Activated naive CD8-positive, alpha-beta T cell treated with anti-CD3 and anti-CD28 coated beads, Interleukin-2, amount 50 U/mL, for 16 hours (primary cell): ENCODE measurements at places on chromosomes 16 and 17.

DNA sequence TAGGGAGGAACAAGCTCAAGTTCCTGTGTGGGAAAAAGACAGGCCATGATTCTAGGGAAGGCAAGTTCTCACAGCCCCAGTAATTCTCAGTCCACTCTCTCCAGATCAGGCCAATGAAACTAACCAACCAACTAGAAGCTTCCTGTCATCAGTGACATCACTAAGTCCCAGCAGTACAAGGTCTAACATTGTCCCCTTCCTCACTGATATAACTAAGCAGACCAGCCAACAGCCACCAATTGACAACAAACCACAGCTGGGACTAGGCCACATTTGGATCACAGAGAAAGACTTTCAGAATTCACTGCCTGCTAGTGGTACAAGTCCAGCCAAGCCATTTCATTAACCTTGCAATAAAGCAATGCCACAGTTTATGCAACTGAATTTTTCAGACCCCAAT is 94.0 kb downstream of the CACNG1 start:
- no peak for DNase-seq

DNA sequence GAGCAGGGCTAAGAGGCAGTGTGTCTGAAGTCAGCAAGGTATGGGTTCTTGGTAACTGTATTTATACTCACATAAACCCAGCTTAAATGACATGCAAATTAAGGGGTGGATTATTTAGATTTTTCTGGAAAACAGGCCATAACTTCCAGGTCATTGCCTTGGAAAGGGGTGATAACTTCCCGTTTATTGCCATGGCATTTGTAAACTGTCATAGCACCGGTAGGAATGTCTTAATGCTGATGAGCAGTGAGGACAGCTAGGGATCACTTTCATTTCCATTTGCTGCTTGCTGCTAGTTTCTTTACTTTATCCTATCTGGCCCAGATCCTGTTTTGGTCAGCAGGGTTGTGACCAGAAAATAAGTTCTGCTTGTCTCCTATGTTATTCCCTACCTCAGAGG is 1336.7 kb downstream of the CDH11 start:
- DNase-seq = no peak

DNA sequence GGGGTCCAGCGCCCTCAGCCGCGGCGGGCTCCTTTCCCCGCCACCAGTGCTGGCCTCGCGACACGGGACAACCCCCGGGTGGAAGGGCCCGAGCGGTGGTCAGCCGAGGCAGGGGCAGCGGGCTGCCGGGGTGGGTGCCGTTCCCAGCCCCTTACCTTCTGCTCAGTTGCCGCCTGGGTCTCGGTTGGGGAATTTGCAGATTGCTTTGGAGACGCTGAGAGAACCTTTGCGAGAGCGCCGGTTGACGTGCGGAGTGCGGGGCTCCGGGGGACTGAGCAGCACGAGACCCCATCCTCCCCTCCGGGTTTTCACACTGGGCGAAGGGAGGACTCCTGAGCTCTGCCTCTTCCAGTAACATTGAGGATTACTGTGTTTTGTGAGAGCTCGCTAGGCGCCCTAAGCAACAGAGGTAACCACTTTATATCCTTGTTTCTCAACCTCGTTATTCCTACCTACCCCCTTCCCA is 381 bp downstream of the CTNS start:
- DNase-seq = no peak

- DNase-seq = no peak
These were observed 13.3 kb downstream of the MPRIP start for GRCh38 chr17:17055286-17056155.

GRCh38 chr16:79064256-79064972 is 536.1 kb downstream of the MAF start:
- DNase-seq = no peak

DNA sequence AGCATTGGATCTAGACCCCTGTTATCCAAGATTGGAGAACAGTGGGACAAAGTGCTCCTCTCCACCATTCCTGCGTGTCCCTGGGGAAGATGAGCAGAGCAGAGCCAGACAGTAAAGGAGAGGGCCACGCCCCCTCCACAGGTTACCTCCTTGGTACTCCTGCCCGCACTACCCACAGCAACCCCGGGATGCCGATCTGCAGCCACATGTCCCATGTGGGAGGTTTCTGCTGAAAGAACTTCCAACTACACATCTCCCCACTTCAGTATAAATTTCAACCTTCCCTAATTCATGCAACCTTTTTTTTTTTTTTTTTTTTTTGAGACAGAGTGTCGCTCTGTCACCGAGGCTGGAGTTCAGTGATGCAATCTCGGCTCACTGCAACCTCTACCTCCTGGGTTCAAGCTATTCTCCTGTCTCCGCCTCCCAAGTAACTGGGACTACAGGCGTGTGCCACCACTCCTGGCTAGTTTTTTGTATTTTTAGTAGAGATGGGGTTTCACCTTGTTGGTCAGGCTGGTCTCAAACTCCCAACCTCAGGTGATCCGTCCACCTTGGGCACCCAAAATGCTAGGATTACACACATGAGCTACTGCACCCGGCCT is 2.3 kb downstream of the RAB37 start:
- DNase-seq = no peak

DNA sequence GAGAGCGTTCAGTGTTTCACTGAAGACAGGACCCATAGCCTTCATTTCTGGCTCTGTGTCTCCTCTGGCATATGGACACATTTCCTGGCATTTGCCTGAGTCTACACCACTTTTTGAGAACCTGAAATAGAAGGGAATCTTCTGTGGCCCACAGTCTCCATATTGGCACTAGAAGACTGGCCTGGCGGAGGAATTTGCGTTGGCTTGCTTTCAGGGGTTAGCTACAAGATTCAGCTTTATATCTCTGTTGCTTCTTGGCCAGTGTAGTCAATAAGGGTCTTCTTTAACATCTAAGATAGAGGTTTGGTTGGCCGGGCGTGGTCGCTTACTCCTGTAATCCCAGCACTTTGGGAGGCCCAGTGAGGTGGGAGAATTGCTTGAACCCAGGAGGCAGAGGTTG is 12.8 kb upstream of the CLEC18C start:
- no peak for DNase-seq

DNA sequence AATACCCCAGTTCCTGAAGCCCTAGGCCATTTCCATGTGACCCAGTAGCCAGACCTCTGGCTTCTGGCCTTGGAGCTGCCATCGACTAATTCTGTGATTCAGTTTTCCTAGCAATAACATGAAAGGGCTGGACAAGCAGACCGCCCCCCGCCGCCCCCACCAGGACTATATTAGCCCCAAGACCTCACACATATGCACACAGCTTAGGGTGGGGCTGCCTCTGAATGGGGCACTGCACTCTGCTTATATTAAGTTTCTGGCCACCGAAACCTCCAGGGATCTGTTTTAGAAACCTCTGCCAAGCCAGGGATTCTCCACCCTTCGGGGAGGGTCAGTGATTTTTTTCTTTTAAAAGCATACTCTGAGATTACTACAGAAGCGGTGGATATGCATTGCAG is 2.3 kb downstream of the RAB11FIP4 start:
- DNase-seq = no peak

- DNase-seq = no peak
These were observed 281.4 kb downstream of the BCAS3 start for GRCh38 chr17:60959011-60959410.

GRCh38 chr16:87657621-87658192 is 55.4 kb downstream of the JPH3 start:
- no peak for DNase-seq

DNA sequence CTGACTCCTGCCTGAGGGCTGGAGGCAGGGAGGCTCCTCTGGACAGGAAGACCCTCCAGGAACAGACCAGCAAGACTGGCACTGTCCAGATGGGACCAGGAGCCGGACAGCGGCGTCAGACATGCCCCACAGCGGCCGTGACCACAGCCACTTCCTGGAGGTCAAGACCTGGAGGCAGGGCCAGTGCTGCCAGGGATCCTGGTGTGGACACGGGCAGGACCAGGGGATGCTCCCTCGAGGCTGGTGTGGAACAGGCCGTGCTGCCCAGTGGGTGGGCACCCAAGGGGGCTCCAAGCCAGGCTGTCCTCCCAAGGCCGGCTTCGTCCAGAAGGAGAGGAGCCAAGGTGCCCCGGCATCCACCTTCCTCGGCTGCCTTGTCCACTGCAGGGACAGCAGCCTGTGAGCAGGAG is 4.5 kb upstream of the CCDC57 start:
- DNase-seq = no peak

GRCh38 chr17:36827081-36827480 is 110.2 kb upstream of the LHX1 start:
- no peak for DNase-seq

DNA sequence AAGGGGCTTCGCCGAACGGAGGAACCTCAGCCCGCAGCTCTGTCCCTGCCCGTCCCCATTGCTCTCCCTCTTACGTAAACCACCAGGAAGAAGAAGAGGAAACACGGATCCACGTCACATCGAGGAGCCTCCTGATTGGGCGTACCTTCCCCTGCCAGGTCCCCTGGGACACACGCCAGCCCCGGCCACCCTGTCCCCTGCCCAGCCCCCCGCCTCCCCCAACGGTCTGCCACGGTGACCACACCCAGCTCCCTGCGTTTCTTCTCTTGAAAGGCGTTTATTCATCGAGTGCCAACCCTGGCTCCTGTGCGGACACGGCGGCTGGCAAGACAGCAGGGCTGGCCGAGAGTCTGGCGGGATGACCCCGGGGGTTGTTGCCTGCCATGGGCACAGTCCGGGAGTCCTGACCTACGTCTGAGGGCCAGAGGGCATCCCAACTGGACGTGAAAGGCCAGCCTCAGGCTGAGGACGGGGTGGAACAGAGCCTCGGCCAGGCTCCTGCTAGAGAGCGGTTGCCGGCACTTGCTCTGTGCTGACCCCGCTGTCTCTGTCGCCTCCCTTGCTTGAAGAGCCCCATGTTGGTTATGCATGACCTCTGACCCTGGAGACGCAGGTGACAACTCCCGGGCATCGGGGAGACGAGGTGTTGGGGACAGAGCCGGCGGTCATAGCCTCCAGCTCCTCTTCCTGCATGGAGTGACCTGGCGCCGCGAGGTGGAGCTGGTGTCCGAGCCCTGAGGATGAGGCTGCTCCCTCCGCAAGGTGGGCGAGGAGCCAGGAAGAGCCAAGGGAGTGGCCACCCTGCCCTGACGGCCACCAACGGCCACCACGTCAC is 40.5 kb upstream of the ACSF3 start:
- DNase-seq = no peak

GRCh38 chr17:75818326-75818885 is 25.8 kb downstream of the UNC13D start:
- DNase-seq = no peak

DNA sequence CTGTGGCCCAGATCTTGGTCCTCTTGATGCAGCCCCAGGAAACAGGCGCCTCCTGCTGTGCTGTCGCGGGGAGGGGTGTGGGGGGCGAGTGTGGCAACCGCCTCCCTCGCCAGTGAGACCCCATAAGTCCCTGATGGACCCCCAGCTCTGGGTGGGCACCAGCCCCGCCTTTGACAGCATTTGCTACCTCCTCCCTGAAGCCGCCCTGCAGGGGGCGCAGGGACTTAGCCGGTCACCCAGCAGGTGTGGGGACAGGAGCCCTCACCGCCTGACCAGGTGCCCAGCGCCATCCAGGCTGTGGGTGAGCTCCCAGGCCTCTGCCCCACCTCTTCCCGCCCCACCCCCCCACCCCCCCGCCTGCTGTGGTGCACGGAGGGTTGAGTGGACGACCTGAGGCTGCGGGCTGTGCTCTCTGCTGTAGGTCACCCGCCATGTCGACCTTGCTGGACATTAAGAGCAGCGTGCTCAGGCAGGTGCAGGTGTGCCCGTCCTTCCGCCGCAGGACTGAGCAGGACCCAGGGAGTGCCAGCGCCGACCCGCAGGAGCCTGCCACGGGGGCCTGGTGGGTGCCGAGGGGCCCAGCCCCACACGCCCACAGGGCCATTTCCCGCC is 4.8 kb downstream of the BAIAP3 start:
- no peak for DNase-seq

DNA sequence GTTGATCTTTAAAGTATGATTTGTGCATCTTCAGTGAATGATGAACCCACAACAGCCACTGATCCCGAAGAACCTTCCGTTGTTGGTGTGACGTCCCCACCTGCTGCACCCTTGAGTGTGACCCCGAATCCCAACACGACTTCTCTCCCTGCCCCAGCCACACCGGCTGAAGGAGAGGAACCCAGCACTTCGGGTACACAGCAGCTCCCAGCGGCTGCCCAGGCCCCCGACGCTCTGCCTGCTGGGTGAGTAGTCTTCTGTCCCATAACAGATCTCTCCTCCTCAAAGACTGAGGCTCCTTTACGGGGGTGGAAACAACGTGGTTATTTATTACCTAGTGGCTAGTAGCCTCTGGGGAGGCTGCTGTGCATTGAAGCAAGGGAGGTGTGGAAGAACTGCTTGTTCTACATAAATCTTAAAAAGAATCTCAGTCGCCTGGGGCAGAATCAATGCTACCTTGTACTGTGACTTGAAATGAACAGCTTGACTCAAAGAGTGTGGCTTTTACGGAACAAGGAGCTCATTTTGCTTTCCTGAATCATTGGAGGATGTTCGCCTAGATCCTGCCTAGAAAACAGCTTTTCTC is 63.0 kb upstream of the CLEC18A start:
- DNase-seq = no peak

- DNase-seq = no peak
These were observed 543 bp downstream of the TXNDC11 start for GRCh38 chr16:11742093-11742535.

- no peak for DNase-seq
These were observed 334.8 kb downstream of the SNX29 start for GRCh38 chr16:12311309-12311708.

GRCh38 chr16:57809276-57810196 is 7.2 kb upstream of the KIFC3 start:
- no peak for DNase-seq

GRCh38 chr16:83666449-83666848 is 141.3 kb upstream of the HSBP1 start:
- DNase-seq = no peak

- DNase-seq = no peak
These were observed 8.3 kb upstream of the ZNF750 start for GRCh38 chr17:82848022-82848592.

GRCh38 chr16:50114357-50115129 is 38.6 kb upstream of the TENT4B start:
- no peak for DNase-seq

DNA sequence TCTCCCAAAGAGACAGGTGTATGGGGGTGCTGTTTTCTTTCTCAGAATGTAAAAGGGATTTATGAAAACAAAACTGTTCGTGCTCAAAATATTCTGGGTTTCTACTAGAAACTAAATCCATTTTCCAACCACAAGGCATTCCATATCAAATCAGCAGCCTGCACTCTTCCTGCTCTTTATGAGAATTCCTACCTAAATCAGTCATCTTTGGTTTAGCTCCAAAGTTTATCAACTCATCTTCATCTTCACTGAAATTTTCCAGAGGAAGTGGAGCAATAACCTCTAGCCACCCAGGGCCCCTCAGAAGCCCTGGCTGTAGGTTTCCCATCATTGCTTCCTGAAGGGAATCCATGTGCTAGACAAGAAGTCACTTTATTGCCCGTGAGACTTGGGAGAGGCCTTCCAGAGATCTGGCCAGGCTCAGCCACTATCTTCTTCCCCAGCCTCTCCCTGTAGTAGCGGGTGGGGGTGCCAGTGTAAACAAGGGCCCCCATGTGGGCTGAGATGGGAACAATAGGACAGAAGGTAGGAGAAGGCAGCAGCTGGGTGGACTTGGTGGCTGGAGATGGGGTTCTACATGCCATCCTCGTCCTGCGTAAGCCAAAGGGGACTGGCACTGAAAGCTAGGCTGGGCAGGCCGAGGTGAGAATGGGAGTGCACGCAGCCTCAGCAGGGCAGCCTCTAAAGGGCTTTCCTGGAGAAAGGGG is 22.0 kb upstream of the ALDH3A1 start:
- DNase-seq = no peak

GRCh38 chr17:60087882-60088669 is 9.4 kb upstream of the HEATR6 start:
- no peak for DNase-seq

GRCh38 chr16:12315330-12316136 is 339.0 kb downstream of the SNX29 start:
- no peak for DNase-seq
